ENCODE measurements at places on chromosomes 3 and 15.
A peak's percentile ranks its signal among the peaks of the same experiment; 100 is the strongest.

DNA sequence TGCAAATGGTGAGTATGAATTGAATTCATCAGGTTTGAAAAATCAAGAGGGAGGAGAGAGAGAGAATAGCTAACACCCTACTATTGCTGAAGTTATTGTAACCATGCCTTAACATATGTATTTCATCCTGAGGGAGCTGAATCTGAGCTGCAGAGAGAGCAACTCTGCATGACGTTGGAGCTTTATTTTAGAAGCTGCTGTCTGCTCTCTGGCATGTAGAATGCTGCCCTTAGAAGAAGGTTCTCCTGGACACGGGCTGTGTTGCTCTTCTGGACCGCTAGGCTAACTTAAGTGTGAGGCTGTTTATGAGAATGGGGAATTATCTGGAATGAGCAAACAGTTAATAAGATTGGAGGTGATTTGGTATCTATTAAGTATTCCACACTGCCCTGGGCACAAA, 814.6 kb downstream of the AGBL1 start:
- no peak for DNase-seq

GRCh38 chr15:92714477-92715401, 59.2 kb upstream of the FAM174B start:
- peak; percentile 42 for DNase-seq

- no peak for DNase-seq
Observed at GRCh38 chr15:85381850-85382751, 1.7 kb downstream of the AKAP13 start.

DNA sequence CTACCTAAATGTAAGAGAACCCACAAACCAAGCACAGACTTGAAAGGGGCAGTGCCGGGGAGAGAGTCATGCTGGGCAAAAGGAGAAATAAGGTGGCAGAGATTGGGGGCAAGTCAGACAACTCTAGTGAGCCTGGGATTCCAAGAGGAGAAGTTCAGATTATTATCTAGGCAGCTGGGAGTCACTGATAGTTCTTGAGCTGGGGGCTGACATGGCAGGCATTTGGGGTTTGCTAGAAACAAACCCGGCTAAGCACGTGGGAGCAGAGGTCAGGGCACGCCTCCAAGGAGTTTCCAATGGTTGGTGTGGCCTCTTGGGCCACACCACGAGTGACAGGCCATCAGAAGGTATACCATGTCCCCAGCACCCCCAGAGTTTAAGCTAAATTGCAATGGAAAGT, 27.6 kb downstream of the SLC6A6 start:
- DNase-seq = no peak

GRCh38 chr15:38454696-38455090, 766 bp downstream of the FAM98B start:
- DNase-seq = no peak

DNA sequence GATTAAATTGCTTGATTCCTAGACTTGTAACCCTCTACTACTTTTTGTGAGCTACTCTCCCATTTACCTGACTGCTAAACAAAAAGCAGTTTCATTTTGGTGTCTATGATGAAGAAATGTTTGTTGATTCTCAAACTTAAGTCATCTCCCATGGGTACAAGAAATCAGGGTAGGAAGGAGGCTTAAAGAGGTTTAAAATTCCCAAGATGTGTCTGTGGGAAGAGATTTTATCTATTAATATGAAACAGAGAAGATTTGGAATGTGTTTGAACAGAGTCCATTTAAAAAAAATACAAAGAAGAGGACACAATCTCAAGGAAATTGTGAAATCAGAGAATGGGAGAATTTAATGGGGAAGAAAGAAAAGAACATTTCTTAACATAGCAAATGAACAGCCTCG, 14.8 kb downstream of the P3H2 start:
- DNase-seq = no peak

GRCh38 chr3:46130631-46131310, 77.3 kb downstream of the CCR1 start:
- no peak for DNase-seq

GRCh38 chr3:9690451-9691450, 12.9 kb upstream of the CPNE9 start:
- no peak for DNase-seq

- DNase-seq = no peak
Observed at GRCh38 chr3:159875116-159875515, 113.5 kb upstream of the IL12A start.

GRCh38 chr15:77528968-77529319, 103.8 kb downstream of the LINGO1 start:
- no peak for DNase-seq

DNA sequence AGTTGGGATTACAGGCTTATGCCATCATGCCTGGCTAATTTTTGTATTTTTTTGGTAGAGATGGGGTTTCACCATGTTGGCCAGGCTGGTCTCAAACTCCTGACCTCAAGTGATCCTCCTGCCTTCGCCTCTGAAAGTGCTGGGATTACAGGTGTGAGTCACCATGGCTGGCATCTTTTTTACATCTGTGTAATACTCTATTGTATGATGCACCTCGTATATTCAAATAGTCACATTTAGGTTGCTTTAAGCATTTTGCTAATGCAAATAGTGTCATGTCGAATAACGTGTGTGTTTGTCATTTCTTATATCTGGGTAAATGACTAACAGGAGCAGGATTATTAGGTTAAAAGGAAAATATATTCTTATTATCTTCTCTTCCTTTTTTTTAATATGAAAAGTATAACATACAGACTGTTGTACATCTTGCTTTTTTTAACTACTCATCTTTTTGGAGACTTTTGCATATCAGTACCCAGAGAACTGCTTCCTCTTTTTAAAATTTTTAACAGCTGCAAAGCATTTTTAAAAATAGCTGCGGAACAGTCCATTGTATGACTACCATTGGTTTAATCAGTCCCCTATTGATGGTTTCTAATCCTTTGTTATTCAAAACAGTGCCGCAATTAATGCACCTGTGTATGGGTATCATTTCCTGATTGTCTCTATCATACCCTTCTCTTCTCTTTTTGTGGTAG, 13.4 kb downstream of the SCAMP5 start:
- DNase-seq = no peak

DNA sequence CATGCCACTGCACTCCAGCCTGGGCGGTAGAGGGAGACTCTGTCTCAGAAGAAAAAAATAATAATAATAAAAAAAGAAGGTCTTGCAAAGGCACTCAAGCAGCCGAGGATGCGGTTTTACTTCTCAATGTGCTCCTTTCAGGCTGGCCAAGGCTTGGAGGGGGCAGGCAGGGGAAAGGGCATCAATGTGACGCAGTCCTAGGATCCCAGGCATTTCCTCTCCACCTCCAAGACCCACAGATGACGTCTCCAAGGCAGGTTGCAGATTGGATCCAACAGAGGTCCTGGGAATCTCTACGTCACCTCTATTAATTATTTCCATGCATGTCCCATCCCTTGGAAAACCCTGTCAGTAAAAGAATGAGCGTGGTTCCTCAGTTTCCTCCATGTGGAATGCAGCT, 56.2 kb downstream of the FAM43A start:
- no peak for DNase-seq

GRCh38 chr15:63891768-63892133, 58.0 kb upstream of the HERC1 start:
- DNase-seq = no peak

DNA sequence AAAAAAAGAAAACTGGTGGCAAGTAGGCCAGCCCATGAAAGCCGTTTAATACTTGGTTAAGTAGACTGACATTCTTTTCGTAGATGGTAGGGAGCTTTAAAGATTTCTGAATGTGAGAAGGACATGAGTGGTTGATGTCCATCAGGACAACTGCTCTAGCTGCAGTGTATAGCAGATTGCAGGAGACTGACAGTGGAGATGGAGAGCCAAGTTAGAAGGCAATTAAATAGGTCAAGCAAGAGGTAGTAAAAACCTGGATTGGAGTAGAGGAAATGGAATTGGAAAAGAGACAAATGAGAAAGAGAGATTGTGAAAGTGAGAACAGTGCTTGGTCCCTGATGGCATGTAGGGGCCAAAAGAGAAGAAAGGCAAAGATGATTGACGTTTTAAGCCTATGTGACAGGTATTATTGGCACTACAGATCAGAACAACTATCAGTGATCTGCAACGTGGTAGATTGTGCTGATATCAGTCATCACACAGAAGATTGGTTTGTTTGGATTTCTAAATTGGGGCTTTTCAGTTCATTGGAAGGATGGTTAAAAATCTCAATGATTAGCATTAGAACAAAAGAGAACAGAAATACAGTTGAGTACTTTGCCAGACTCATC, 74.0 kb downstream of the CNTN4 start:
- no peak for DNase-seq

DNA sequence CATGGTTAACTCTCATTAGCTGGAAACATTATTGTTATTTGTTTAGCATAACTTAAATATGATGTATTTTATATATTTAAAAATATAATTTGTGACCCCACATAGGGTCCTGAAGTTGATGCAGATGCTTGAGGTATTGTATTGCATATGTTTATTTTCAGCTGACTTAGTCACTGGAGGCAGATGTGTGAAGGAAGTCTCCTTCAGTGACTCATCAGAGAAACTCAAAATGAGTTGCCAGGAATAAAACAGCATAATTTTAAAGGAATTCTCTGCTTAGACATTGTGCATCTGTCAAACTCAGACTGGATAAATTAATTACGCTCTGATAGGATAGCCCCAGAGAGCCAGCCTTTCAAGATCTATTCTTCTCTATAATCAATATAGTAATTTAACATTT, 7.9 kb upstream of the OR4F6 start:
- DNase-seq = no peak

DNA sequence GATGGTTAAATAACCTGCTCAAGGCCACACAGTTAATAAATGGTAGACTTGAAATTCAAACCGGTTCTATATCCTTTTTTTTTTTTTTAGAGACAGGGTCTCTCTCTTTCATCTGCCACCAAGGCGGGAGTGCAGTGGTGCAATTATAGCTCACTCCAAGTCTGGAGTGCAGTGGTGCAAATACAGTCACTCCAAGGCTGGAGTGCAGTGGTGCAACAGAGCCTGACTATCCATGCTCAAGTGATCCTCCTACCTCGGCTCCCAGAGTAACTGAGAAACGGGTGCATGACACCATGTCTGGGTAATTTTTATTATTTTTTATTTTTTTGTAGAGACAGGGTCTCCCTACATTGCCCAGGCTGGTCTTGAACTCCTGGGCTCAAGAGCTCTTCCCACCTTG, 23.4 kb downstream of the DPP8 start:
- no peak for DNase-seq

DNA sequence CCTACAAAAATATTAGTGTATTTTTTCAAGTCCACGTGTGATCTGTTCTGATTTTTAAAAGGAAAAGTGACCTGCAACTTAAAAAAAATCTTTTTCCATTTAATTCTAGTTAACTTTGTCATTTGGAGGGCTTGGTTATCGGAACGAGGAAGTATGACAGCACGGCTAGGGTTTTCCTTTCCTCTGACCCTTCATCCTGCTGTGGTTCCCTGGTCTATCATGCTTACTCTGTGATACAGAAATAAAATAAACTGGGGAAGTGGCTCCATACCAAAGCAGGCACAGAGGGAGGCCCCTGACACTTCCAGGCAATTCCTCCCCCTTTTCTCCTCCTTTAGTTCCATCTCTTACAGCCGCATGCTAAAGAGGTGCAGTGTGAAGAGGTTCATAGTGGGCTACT, 491.3 kb downstream of the EDEM1 start:
- DNase-seq = no peak

GRCh38 chr3:49609314-49609713, 55.0 kb downstream of the BSN start:
- no peak for DNase-seq

- no peak for DNase-seq
Observed at GRCh38 chr3:133901083-133901482, 5.4 kb upstream of the RAB6B start.

DNA sequence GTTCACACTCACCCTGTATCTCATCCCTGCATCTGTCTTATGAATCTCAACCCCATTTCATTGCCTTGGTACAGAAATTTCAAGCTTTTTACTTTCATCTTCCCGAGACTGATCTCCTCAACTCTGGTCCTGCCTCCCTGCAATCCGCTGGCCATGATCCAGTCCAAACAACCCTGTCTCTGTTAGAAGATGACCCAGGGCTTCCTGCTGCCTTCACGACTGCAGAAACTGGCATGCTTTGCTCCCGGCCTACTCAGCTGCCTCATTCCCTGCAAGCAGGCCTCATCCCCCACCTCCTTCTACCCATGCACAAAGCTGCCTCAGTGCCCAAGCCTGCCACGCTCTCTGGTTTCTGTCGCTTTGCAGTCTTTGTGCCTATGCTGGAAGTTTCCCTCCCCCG, 12.4 kb downstream of the HES1 start:
- no peak for DNase-seq

- DNase-seq = no peak
Observed at GRCh38 chr3:178671377-178671776, 135.1 kb downstream of the KCNMB2 start.

GRCh38 chr3:52787246-52787645, 7.3 kb upstream of the ITIH3 start:
- no peak for DNase-seq

GRCh38 chr3:13557417-13557816, 8.5 kb downstream of the FBLN2 start:
- no peak for DNase-seq

DNA sequence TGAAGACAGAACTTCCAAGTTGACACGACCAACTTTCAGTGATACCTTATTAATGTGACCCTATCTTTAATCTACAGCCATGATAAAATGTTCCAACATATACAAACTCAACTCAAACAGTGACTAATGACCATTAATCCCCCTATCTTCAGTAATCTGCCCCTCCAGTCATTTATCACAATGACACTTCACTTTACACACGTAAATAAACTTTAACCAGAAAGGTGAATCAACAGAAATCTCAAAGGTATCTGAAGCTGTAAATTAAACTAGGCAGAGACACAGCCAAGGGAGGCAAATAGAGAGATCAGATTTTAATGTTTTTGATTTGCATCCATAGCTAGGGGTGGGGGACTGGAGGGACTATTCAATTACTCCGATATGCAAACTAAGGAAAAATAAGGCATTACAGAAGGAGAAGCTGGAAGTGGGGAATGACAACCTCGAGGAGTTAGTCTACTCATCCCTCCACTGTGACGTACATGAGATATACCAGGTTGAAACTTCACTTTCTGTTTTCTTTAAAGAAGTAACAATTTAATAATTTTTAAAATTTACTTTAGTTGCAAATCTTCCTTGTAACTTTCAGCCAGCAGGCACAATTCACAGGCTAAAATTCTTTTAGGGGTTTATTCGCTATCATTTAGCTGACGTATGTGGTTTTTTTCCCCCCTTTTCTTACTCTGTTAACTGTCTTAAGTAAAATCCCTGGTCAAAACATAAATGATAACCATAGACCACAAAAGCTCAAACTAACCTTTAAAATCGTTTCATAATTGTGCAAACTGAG, 751.0 kb downstream of the ROBO1 start:
- DNase-seq = no peak

DNA sequence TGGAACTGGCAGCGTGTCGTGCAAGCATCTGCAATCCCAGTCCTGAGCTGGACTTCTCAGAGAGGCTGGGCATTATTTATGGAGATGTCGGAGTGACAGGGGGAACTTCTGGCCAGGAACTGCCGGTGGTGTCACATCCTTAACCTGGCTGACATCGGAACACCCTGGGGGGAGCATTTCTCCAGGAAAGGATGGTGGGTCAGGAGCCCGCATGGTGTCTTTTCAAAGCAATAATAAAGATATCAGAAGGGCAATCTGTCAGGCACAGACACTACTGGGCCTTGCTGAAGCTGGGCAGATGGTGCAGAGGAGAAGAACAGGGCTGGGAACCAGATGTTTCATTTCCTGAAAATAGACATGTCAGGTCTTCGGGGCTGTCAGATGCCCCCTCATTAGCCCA, 133.5 kb downstream of the WNT7A start:
- no peak for DNase-seq
